A673 (cell line): ENCODE measurements at places on chromosomes 5 and 9.

GRCh38 chr9:96667363-96667728 is 12.2 kb upstream of the PRXL2C start:
- no peaks in the 10 kb centered on the region for H3K36me3 ChIP-seq
- no peak overlapping the region for H3K27ac ChIP-seq
- DNase-seq, result no peak
- H3K4me3 ChIP-seq, result no peak overlapping the region
- H3K27me3 ChIP-seq, result no peaks in the 10 kb centered on the region

DNA sequence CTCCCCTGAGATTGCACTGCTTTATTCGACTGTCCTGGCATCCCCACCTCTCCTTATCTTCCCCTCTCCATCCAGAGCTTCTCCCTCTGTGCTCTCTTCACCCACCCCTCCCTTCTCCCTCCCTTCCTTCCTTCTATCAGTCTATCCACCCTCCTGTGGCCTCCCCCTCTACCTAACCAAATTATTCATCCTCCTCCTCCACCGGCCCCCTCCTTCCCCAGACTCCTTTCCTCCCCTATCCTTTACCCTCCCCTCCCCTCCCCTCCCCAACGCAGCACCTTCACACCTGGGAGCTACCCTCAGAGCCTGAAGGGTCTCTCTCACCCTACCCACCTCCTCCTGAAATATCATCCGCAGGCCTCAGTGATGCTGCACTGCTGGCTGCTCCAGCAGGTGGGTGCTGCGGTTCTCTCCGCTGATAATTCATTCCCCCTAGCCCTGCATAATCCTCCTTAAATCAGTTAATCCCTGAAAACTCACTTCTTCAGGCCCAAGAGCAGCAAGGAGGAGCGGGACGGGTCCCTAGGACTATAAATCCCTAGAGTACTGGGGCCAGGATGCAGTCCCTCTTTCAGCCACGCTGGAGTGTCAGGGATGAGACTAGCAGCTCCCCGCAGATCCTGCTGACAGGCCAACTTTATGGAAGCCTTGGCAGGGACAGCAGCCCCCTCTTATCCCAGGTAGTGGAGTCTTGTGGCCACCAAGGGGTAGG is 97.8 kb downstream of the PCDH1 start:
- no peaks in the 10 kb centered on the region for H3K27me3 ChIP-seq
- H3K4me1 ChIP-seq, result peaks cover 23% of the 10 kb centered on the region
- H3K36me3 ChIP-seq, result no peaks in the 10 kb centered on the region
- DNase-seq, result no peak

- no peak overlapping the region for H3K27ac ChIP-seq
- no peaks in the 10 kb centered on the region for H3K27me3 ChIP-seq
- H3K4me1 ChIP-seq, result peaks cover 29% of the 10 kb centered on the region
- H3K4me3 ChIP-seq, result no peak overlapping the region
Measured at GRCh38 chr9:130199605-130200004, 27.4 kb downstream of the NCS1 start.

DNA sequence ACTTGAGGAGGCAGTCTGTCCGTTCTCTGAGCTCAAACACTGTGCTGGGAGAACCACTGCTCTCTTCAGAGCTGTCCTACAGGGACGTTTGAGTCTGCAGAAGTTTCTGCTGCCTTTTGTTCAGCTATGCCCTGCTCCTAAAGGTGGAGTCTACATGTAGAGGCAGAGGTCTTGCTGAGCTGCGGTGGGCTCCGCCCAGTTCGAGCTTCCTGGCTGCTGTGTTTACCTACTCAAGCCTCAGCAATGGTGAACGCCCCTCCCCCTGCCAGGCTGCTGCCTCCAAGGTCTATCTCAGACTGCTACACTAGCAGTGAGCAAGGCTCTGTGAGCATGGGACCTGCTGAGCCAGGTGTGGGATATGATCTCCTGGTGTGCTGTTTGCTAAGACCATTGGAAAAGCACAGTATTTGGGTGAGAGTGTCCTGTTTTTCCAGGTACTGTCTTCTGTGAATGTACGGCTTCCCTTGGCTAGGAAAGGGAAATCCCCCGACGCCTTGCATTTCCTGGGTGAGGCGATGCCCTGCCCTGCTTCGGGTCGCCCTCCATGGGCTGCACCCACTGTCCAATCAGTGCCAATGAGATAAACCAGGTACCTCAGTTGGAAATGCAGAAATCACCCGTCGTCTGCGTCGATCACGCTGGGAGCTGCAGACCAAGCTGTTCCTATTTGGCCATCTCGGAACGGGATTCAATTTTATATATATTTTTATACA is 58.5 kb downstream of the CNTRL start:
- no peak overlapping the region for H3K4me3 ChIP-seq
- DNase-seq, result no peak
- H3K27ac ChIP-seq, result no peak overlapping the region
- H3K36me3 ChIP-seq, result peaks cover 4% of the 10 kb centered on the region
- no peaks in the 10 kb centered on the region for H3K4me1 ChIP-seq
- no peaks in the 10 kb centered on the region for H3K27me3 ChIP-seq

GRCh38 chr5:55674340-55674739 is 37.8 kb downstream of the SLC38A9 start:
- H3K27me3 ChIP-seq, result no peaks in the 10 kb centered on the region
- H3K27ac ChIP-seq, result no peak overlapping the region
- H3K36me3 ChIP-seq, result no peaks in the 10 kb centered on the region
